Lung microvascular endothelial cell (primary cell): ENCODE measurements at places on chromosomes 1 and 21.
A peak's percentile ranks its signal among the peaks of the same experiment; 100 is the strongest.

DNA sequence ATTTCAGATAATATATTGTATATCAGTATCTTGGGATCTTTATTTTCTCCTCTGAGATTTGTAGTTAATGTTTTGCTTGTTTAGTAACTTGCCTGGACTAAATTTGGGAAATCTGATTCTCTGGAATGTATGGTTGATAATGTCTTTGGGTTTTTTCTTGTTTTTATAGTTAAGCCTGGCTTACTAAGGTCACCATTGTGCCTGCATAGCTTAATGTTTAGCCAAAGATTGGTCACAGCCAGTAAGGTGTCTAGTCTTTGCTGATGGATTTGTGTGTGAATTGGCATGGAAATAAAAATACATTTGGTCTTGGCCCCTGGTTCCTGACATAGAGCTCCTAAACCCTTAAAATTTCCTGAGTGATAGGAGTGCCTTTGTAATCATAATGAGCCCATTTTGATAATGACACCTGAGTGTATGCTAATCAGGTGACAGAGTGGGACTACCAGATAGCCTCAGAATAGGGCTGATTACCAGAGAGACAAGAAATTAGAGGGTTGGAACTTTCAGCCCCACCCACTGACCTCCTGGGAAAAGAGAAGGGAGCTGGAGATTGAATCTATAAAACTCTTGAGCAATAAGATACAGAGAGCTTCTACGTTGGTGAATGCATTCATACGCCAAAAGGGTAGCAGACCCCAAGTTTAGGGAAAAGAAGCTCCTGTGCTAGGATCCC is 47.9 kb upstream of the NUF2 start:
- no peak for DNase-seq

DNA sequence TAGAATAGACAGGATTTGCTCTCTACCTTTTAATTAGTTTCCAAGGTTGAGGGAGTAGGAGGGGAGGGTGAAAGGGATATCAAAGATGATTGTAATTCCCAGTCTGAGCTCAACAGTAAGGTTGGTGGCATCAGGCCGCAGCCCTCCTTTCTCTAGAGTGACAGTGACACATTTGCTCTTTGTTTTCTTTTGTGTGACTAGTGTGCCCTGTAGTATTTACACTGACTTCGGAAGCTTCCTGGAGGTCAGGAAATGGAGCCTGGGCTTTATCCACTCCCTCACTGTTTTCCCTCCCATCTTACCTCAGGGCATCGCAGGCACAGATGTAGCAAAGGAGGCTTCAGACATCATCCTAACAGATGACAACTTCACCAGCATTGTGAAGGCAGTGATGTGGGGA is 44.7 kb upstream of the LAX1 start:
- DNase-seq, result peak; percentile 26

- DNase-seq, result peak; percentile 63
Measured at GRCh38 chr1:246587606-246588005, 21.4 kb downstream of the CNST start.

- no peak for DNase-seq
Measured at GRCh38 chr1:205936311-205936710, 6.9 kb downstream of the SLC26A9 start.

- DNase-seq, result no peak
Measured at GRCh38 chr1:228177183-228177475, 11.5 kb downstream of the IBA57 start.

DNA sequence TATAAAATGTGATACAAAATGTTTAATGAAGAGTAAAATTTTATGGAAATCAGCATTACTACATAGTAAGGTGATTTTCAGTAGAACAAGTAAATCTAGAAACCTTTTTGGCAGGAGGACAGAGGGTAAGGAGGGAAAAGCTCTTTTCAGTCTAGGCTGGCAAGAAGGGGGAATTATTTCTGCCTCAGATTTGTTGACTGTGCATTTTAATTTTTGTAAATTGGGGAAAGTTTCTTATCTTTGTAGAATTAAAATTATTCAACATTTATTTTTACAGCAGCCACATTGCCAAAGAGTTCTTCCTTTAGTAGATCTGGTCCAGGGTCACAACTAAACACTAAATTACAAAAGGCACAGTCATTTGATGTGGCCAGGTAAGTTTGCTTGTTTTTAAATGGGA is 109.2 kb downstream of the ITSN1 start:
- DNase-seq, result no peak

DNA sequence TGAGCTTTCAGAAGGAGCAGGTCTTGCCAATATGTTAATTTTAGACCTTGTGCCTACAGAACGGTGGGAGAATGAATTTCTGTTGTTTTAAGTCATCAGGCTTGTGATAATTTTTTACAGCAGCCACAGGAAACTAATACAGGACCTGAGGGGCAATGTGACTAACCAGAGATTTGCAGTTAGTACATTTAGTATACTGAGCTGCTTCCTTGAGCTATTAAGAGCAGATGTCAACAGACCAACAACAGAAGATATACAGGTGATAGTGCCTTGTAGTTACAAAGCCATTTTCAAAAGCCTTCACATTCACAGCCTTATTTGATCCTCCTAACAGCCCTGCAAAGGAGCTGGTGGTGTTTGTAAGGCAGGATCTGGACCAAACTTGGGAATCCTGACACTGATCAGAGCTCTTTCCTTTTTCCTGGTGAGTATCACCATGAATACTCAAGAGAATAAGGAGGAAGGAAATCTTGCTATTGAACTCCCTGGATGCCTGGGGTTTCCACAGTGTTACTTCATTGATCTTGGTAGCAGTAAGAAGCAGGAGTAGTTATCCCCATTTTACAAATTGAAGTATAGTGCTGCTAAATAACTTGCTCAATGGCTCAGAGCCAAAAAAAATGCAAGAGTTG is 4.7 kb upstream of the SLAMF1 start:
- DNase-seq, result no peak

- DNase-seq, result no peak
Measured at GRCh38 chr1:59096501-59096900, 200.4 kb upstream of the FGGY start.

GRCh38 chr1:96962216-96962615 is 240.6 kb downstream of the PTBP2 start:
- no peak for DNase-seq

DNA sequence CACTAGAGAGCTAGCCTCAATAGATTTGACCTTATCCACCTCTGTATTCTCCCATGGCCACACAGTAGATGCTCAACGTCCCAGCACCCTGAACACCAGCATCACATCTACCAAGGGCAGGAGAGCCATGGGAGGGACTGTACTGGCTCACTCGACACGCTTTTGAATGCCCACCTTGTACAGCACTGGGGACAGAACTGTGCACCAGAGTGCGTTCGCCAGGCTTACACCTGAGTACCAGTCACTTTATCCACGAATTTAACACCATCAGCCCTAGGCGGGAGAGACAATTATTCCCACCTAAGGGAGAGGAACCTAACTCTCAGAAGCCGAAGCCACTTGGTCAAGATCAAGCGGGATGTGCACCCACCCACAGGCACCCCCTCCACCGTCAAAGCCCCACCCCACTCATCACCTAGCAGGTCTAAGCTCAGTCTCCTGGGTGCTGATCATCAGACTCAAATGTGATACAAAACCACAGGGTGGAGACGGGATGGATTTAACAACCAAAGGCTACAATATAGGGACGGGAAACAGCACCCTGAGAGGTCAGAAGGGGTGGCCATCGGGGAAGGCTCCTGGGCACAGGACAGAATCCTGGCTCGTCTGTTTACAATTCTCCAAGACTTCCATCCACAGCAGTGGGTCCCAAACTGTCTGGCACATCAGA is 110.5 kb downstream of the GLIS1 start:
- DNase-seq, result no peak

- no peak for DNase-seq
Measured at GRCh38 chr1:98181036-98181764, 260.4 kb upstream of the DPYD start.

DNA sequence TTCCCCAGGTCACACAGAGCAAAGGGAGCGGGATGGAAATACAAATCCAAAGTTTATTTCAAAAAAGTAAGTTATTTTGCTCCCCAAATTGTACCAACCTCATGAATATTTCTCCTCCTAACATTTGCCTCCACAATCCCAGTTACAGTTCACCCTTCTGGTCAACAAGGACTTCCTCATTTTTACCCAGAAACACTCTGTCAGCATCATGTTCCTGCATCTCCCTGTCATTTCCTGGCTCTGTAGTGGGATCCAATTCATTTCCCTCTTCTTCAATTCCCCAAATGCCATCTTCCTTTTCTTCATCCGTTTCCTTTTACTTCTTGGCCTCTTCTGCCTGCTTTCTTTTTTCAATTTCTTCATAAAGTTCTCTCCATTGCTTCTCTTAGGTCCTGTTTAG is 32.0 kb upstream of the EPS15 start:
- no peak for DNase-seq

GRCh38 chr1:107793896-107794453 is 171.0 kb downstream of the VAV3 start:
- DNase-seq, result no peak

DNA sequence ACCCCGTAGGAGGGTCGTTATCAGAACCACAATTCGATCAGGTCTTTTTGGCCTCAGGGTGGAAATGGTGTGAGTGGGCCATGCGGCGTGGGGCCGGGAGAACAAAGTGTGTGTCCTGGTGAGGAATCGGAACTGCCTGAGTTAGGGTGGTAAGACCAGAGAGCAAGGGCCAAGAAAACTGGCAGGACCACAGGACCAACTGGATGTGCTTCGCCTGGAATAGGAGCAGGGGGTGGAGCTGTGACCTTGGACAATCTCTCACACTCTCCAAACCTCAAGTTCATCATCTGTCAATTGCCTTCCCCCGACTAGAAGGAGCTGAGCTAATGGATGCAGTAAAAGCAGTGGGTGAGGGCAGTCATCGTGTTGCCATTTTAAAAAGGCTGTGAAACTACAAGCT is 59.5 kb downstream of the NAV1 start:
- no peak for DNase-seq

GRCh38 chr1:107867422-107867821 is 97.6 kb downstream of the VAV3 start:
- no peak for DNase-seq

GRCh38 chr1:45499415-45499769 is 481 bp downstream of the CCDC163 start:
- no peak for DNase-seq

DNA sequence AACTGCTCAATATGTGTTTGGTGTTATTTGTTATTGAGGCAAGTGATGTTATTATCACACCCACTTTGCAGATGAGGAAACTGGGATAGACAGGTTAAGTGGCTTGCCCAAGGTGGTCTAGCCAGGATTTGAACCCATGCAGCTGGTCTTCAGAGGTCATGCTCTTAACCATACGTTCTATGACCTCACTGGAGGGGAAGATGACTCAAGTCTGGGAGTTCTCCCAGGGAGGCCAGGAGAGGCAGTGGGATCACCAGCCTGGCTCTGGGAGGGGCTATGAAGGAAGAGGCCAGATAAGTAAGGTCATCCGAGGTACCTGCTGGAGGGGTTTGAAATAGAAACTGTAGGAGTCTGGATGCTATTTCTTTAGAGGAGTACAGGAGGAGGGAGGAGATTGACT is 95.3 kb downstream of the NAV1 start:
- DNase-seq, result peak; percentile 72

DNA sequence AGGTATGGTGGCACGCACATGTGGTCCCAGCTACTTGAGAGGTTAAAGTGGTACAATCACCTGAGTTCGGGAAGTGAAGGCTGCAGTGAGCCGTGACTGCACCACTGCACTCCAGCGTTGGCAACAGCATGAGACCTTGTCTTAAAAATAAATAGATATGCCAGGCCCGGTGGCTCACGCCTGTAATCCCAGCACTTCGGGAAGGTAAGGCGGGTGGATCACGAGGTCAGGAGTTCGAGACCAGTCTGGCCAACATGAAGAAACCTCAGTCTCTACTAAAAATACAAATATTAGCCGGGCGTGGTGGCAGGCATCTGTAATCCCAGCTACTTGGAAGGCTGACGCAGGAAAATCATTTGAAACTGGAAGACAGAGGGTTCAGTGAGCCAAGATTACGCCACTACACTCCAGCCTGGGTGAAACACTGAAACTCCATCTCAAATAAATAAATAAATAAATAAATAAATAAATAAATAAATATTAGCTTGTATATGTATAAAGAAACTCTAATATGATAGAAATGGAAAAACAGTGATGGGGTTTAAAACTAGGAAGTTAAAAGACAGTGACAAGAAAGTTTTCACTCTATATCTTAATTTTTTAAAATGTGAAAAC is 18.8 kb downstream of the GATAD2B start:
- no peak for DNase-seq

- no peak for DNase-seq
Measured at GRCh38 chr1:157313240-157313807, 175.1 kb upstream of the ETV3 start.
